T-helper 17 cell (primary cell): ENCODE measurements at places on chromosomes 16 and 17.

GRCh38 chr17:83018658-83019193, 60.7 kb upstream of the METRNL start:
- DNase-seq = no peak

GRCh38 chr17:31092475-31093064, 2.2 kb upstream of the NF1 start:
- no peak for DNase-seq

GRCh38 chr16:81703177-81704155, 75.6 kb upstream of the PLCG2 start:
- no peak for DNase-seq

- no peak for DNase-seq
Measured at GRCh38 chr17:31609996-31610910, 218.8 kb downstream of the RAB11FIP4 start.

GRCh38 chr17:47869114-47869513, 18.2 kb upstream of the SP6 start:
- no peak for DNase-seq

DNA sequence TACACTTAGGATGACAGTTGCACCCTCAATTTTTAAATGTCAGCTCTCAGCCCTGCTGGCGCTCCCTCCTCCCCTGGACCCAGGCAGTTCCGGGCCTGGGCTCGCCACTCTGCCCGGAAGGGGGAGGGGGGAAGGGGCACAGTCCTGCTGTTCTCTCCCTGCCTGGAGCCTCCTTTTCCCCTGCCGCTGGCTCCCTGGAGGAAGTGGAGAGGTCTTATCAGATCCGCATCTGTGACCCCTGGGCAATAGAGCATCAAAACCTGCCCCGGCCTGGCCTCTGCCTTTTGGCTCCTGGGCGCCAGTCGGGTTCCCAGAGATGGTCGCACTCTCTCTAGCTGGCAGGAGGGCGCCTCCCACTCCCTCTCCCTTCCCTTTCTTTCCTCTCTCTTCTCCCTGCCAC, 149.3 kb downstream of the IRF8 start:
- DNase-seq = no peak

GRCh38 chr17:5745111-5745813, 161.0 kb upstream of the NLRP1 start:
- DNase-seq = no peak

GRCh38 chr17:29113334-29113733, 66.9 kb downstream of the MYO18A start:
- DNase-seq = no peak

DNA sequence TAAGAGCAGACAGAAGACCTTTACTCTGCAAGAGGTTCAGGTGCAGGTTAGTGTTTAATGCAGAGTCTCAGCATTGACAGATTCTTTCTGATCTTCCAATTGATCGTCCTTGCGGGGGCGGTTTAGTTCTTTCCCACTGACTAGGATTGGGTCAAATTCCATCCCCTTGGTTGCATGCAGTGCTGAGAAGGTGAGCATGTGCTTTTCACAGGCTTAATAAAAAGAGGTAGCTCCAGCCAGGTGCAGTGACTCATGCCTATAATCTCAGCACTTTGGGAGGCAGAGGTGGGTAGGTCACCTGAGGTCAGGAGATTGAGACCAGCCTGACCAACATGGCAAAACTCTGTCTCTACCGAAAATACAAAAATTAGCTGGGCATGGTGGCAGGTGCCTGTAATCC, 7.5 kb upstream of the ITGAD start:
- DNase-seq = no peak

DNA sequence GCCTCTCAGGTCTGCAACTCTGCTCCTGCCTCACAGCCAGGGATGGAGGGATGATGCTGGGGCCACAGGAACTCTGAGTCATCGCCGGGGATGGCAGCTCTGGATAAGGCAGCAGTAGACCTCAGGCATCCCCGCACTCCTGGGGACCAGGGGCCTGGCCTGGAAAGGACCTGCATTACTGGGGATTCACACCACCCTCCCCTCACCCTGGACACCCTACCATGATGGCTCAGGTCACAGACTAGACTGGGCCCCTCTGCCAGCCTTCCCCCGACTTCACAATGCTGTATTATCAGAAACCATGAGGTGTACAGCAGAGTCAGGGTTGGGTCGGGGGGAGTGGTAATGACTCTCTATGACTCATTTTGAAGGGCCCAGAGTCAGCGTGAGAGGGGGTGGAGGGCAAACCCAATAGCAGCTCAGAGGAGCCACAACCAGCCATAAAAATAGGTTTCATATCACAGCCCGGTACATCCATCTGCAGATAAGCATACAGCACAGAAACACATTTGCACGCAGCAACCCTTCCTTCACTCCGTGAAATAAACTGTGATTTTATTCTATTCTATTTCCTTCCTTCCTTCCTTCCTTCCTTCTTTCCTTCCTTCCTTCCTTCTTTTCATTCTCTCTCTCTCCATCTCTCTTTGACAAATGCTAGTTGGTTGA, 28.8 kb downstream of the DYNLRB2 start:
- no peak for DNase-seq

DNA sequence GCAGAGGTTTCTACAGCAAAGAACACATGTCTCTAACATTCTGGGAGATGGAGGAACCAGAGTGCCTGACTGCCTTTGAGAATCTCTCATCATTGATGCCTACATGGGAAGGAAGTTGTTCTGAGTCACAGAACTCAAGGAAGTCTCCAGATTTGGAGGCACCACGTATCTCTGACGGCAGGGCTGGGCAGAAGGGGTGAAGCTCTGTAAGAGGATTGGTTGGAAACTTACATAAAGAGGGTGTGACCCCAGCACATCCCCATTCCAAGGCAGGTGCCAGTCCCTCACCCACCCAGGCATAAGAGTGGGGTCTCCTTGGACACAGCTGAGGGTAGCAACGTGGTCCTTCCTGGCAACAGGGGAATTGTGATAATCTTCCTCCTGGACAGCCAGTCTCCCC, 17.4 kb downstream of the TNFRSF13B start:
- DNase-seq = no peak

GRCh38 chr16:49084628-49085390, 196.8 kb downstream of the CBLN1 start:
- DNase-seq = no peak

GRCh38 chr17:55463600-55463999, 42.0 kb upstream of the MMD start:
- no peak for DNase-seq

GRCh38 chr17:50536683-50537646, 4.4 kb downstream of the EPN3 start:
- no peak for DNase-seq

DNA sequence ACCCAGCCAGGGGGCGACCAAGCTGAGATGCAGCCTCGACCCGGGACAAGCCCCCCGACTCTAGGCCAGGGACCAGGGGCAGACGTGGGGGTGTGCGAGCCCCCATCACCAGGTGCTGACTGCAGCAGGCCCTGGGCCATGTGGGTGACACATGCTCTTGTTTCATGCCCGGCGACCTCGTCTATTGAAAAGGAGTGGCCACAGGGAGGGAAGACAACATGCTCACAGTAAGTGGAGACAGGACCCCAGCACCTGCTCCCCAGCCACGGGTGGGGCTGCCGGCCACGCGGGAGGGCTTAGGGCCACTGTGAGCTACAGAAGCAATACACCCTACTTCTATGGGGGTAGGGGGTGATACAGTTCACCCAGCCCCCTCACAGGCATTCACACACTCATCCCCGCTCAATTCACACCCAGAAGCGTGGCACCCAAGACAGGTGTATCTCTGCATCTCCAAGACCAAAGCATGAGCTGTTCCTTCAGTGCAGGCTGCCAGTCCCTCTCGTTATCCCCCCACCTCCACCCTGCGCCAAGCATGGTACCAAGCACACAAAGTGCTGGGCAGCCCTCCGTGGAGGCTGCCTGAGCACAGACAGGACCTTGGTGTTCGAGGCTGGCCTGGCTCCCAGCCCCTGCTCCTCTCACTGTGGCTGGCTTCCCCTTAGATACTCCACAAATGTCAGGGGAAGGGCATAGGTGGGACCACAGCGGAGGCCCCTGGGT, 13.6 kb downstream of the VASN start:
- no peak for DNase-seq

GRCh38 chr17:12568358-12569251, 97.1 kb upstream of the MYOCD start:
- DNase-seq = no peak

DNA sequence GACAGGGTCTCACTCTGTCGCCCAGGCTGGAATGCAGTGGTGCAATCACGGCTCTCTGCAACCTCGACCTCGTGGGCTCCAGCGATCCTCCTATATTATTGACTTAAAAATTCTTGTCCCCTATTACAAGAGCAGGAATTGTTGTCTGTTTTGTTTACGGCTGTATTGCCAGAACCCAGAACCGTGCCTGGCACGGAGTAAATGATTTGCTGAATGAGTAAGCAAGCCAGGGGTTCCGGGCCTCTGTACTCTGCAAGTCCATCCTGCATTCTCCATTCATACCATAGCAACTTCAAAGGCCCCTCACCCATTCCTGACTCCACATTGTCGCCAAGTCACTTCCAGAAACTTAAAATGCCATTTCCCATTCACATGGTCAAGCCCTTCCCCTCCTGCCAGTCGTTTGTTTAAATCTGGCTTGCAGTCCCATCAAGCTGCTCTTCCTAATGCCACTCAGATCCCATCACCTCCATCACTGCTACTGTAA, 6.9 kb downstream of the ADCY9 start:
- no peak for DNase-seq

- DNase-seq = no peak
Measured at GRCh38 chr16:3509470-3509928, 8.7 kb downstream of the CLUAP1 start.

GRCh38 chr17:75110234-75110937, 617 bp downstream of the ARMC7 start:
- DNase-seq = no peak

- no peak for DNase-seq
Measured at GRCh38 chr17:56985371-56986162, 7.6 kb downstream of the SCPEP1 start.

DNA sequence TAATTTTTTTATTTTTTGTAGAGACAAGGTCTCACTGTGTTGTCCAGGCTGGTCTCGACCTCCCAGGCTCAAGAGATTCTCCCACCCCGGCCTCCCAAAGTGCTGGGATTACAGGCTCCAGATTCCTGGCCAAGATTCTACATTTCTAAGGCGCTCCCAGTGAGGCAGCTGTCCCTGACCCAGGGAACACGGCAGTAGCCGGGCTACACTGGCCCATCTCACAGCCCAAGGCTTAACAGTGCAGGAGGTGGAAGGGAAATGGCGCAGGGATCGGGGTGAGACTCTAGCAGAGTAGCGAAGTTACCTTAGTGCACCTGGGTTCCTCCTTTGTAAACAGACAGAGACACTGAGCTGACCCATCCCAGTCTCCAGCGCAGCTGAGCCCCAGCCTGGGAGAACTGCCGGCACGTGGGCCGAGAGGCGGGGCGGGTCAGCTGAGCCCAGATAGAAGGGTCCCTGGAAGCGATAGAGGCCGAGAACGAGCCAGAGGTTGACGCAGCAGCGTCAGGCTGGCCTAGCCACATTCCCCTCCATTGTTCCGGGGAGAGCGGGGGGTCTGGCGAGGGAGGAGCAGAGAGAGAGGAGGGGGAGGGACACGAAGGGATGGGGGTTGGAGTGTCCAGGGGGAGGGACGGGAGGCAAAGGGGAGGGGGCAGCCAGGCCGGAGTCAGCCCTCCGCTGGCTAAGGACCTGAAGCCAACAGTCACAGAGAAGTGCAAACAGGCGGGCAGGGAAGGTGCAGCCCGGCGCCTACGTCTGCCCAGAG, 2.5 kb downstream of the CARHSP1 start:
- DNase-seq = no peak

GRCh38 chr17:28916302-28916934, 13.5 kb upstream of the DHRS13 start:
- DNase-seq = no peak

GRCh38 chr17:43570518-43570928, 24.4 kb upstream of the ETV4 start:
- DNase-seq = no peak

DNA sequence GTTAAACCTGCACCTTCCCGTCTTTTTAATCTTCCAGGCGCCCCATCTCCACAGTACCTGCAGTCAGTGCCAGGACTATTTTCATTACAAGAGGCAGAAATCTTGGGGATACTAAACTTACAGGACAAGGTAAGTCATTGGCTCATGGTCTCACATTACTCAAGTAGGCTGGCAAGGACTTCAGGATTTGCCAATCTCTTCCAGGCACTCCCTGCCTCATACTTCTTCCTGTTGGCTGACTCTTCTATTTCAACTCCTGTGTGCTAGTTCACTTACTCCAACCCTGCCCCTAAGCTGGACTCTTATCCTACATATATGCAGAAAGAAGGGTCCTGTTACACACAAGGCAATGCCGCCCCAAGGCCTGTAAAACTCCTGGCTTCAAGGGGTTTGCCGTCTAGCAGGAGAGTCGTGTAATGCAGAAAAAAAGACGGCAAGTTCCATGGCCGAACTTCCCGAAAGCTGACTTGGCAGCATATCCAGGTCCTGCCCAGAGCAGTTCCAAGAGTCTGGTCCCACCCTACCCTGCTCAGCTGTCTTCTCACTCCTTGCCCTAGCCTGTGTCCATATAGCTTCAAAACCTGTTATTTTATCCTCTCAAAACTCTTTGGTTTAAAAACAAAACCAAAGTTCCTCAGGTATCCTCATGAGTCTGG, 14.8 kb downstream of the ERN1 start:
- DNase-seq = no peak

GRCh38 chr16:87027056-87027616, 290.1 kb downstream of the C16orf95 start:
- DNase-seq = no peak

GRCh38 chr17:27454089-27454488, 2.2 kb upstream of the KSR1 start:
- no peak for DNase-seq

GRCh38 chr16:84044118-84044488, 1.5 kb upstream of the SLC38A8 start:
- no peak for DNase-seq

- DNase-seq = no peak
Measured at GRCh38 chr16:70784692-70785555, 16.0 kb downstream of the VAC14 start.

DNA sequence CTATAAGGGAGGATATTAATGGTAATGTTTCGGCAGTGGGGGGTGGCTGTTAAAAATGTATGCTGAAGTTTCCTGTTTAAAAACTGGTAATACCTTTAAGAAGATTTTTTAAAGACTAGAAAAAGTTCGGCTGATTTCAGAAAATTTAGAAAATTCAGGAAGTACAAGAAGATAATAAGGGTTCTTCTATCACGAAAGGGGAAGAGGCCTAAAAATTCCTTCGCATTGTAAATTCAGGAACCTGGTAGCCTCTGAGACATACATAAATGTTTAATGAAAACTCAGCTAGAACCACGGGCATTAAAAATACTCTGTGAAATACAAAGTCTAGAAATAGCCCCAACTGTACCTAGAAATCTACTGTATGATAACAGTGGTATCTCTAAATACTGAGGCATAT, 181.2 kb downstream of the PARN start:
- DNase-seq = no peak

GRCh38 chr17:1744551-1745512, 2.2 kb downstream of the SERPINF2 start:
- no peak for DNase-seq

DNA sequence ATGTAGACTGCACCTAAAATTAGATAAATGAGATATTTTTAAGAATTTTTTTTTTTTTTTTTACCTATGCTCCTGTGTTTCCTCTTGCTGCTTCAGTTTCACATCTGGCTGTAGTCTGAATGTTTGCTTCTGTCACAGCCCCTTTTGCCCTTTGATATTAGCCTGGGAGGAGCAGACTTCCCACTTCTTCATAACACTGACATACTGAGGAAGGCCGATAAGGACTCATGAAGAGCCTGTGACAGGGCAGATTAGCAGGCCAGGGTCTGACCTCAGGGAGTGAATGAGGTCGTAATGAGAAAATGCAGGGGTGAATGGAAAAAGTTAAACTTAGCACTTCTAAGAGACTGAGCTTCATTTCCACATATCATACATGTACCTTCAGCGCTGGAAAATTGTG, at the start of gene SLFN14:
Gene SLFN14 (minus strand): TSS at position 117 of the 400 bp plus-strand sequence. CDS start 2,757 bp downstream, outside the sequence.
- DNase-seq = no peak
